Upper lobe of right lung (tissue), 1 donor: ENCODE measurements at places on chromosomes 5 and 9.

DNA sequence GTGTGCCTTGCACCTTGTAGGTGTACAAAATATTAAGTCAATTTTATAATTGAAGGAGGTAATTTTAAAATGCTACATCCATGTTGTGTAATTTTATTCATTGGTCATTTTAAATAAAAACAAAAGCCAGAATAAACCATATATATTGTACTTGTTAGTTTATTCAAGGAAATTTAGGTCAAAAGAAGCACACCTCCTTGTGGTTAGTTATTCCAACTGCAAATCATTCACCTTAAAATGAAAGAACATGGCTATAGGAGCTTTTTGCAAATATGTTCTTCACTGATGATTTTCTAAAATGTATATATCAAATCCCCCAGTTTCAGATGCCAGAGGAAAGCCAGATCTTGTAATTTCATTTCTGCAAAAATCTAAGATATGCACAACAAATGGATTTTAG is 5.4 kb upstream of the MOCS2 start:
- DNase-seq: no peak
- no peaks in the 10 kb centered on the region for H3K36me3 ChIP-seq
- no peaks in the 10 kb centered on the region for H3K27me3 ChIP-seq
- no peaks in the 10 kb centered on the region for H3K4me1 ChIP-seq

DNA sequence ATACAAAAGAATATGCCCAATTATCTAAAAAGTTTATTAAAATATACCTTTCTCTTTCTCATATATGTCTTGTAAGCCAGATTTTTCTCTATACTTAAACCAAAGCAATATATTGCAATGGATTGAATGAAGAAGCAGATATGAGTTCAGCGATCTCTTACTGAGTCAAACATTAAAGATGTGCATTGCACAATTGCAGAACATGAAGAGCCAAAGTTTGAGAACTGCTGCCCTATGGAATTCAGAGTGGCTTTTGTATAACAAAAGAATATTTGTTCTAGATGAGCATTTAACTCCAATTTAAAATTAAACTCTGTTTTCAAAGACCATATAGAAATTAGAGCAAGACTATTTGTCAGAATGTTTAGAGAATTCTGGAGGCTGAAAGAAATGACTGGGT is 519.0 kb upstream of the DAB2 start:
- no peak overlapping the region for H3K4me3 ChIP-seq
- no peaks in the 10 kb centered on the region for H3K27me3 ChIP-seq
- DNase-seq: no peak
- no peaks in the 10 kb centered on the region for H3K4me1 ChIP-seq
- H3K27ac ChIP-seq: no peak overlapping the region
- H3K36me3 ChIP-seq: no peaks in the 10 kb centered on the region

- H3K27ac ChIP-seq: peak overlapping the region; percentile 94
- peak overlapping the region; percentile 77 for H3K4me3 ChIP-seq
- peak; percentile 78 for DNase-seq
Measured at GRCh38 chr5:151222790-151223446, 974 bp downstream of the CCDC69 start.

DNA sequence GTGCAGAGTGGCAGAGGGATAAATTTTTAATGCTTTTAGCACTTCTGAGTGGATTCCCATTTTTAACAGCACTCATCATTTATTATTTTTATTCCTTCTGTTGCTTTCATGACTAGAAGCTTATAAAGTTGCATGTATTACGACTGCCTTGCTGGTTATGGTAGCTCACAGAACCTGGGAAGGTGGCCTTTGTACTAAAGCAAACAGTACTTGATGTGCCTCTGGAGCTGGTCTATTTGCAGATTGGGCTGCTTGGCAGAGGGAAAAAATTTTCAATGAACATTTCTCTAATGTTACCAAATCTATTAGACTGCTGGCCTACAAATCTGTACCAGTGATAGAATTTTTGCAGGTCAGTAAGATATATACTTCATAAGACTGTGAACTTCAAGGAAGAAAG is 274.5 kb upstream of the C9orf72 start:
- no peaks in the 10 kb centered on the region for H3K27me3 ChIP-seq
- no peak for DNase-seq
- no peak overlapping the region for H3K4me3 ChIP-seq
- no peaks in the 10 kb centered on the region for H3K36me3 ChIP-seq
- no peaks in the 10 kb centered on the region for H3K4me1 ChIP-seq

DNA sequence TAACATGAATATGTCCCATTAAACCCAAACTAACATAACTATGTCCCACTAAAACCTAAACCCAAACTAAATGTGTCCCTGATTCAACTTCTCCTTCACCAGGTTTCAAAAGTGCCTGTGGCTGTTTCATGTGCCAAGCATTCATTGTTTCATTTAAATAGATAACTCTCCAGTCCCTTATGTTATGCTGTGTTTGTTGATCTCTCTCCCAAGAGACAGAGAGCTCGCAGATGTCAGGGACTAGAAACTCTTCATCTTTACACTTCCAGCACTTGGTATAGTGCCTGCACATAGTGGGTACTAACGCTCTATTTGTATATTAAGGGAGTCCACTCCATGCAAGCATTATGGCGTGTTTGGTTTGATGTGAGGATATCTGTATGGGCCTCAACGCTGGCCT is 118.0 kb downstream of the GPBP1 start:
- no peaks in the 10 kb centered on the region for H3K36me3 ChIP-seq
- H3K4me1 ChIP-seq: no peaks in the 10 kb centered on the region
- H3K27me3 ChIP-seq: no peaks in the 10 kb centered on the region
- DNase-seq: no peak
- H3K4me3 ChIP-seq: no peak overlapping the region
